Esophagus squamous epithelium (tissue), 5 donors: ENCODE measurements at places on chromosomes 1 and 21.

DNA sequence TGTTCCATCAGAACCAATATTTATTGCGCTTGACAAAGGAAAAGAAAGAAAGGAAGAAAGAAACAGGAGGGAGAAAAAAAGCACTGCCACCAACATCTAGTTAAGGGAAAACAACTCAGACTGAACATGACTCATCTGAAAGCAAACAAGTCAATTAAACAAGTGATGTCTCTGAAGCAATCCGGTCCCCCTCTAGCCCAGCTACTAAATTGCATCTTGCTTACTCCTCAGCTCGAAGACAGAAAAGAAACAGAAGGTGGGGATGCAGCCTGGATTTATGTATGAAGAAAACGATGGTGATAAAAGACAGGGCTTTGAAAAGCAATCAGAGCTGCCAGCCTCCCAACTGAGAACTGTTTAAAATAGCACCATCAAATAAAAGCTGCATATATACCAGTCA is 188.2 kb downstream of the OMA1 start:
- no peak for DNase-seq

DNA sequence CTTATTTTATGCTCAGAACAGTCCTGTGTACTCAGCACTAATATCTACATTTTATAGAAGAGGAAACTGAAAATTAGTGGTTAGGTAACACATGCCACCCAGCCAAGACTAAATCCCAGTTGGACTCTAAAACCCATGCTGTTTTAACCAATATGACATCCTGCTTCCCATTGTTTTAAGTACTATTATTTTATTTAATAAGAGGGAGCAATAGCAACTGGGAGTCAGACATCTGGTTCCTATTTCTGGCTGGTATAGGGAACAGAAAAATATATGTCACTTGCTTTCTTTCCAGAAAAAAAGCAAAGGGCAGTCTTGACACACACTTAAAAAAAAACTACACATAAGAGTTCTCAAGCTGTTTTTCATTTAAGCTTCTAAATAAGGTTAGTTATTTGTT is 11.9 kb downstream of the KLHL12 start:
- DNase-seq: no peak

DNA sequence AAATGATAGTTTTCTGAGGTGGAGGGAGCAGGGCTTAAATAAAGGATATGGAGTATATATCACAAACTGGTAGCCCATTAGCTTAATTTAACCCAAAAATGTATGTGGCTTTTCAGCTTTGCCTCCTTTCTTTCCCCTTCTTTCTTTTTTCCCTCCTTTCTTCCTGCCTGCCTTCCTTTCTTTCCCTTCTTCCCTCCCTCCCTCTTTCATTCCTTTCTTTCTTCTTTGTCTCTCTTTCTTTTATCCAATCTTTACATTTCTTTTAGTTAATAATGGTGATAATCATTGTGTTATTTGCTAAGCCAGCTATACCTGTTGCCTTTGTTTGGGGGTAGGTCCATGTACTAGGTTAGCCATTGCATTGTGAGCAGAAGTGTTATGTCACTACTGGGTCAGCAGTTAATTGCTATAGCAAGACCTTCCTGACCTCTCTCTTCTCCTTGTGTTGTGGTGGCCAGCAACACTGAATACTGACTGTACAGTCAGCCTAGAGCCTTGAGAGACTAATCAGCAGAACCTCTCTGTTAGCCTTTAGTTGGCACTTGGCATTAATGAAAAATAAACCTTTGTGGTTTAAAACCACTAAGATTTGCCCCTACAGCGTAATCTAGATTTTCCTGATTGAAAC is 5.1 kb downstream of the GORAB start:
- no peak for DNase-seq

GRCh38 chr21:26115305-26115704 is 55.3 kb downstream of the APP start:
- DNase-seq: no peak

DNA sequence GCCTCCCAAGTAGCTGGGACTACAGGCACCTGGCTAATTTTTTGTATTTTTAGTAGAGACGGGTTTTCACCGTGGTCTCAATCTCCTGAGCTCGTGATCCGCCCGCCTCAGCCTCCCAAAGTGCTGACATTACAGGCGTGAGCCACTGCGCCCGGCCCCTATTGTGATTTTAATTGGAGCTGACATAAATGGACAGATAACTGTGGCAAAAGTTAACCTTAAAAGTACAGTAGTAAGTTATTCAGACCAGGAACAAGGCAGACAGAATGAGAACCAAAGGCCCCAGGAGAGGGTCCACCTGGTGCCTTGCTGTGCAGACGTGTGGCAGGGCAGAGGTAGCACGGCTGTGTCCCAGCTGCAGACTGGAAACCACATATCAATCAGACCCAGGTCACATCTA is 11.0 kb downstream of the TMEM201 start:
- no peak for DNase-seq

DNA sequence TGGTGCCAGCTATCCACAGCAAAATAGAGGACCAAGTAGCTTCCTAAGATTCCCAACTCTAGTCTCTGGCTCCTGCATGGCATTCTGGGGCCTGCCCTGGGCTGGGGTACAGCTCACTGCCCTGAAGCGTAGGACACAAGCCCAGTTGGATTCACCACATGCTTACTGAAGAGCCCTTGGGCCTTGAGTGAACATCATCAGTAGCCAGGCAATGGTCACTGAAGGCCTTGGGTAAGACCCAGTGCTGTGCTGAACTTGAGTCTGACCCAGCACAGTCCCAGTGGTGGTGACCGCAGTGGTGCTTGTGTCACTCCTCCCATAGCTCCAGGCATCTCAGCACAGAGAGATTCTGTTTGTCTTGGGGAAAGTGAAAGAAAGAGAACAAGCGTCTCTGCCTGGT is 7.7 kb upstream of the LCE3A start:
- no peak for DNase-seq

- no peak for DNase-seq
Observed at GRCh38 chr21:36194024-36194423, 37.4 kb downstream of the DOP1B start.

- DNase-seq: no peak
Observed at GRCh38 chr1:166888373-166889111, 12.5 kb upstream of the TADA1 start.

DNA sequence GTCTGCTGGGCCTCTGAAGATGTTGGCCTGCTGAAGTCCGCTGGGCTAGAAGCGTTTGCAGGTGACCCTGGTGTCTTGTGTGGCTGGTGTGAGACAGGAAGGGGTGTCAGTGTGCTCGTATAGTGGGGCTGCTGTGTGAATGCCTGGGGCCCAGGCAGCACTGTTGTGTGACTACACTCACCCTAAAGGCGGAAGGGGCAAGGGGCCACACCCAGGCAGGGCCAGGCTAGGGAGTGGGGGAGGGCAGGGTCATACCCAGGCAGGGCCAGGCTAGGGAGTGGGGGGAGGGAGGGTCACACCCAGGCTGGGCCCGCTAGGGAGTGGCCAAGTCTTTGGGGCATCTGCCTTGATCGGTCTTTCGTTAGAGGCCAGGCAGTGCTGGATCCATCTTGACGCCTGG is 25.0 kb downstream of the PDXK start:
- DNase-seq: no peak

GRCh38 chr1:20342294-20343148 is 51.8 kb downstream of the VWA5B1 start:
- no peak for DNase-seq

DNA sequence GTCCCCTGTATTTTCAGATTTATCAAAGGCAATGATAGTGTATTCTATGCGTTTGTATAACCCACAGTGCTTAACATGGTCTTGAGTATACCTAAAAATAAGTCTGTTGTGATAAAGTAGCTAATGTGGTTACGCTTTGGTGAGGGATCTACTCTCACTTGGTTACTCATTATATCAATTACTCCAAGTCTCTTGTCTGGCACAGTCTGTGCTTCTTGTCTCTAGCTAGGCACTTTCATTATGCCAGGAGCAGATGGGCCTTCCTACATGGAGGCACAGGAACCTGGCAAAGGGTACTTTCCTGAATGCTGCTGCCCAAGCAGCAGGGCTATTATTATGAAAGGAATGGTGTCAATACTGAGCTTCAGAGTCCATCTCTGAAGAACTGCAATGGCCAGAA is 4.2 kb upstream of the PTPN22 start:
- DNase-seq: no peak

GRCh38 chr1:156193208-156193487 is 756 bp upstream of the SLC25A44 start:
- no peak for DNase-seq

DNA sequence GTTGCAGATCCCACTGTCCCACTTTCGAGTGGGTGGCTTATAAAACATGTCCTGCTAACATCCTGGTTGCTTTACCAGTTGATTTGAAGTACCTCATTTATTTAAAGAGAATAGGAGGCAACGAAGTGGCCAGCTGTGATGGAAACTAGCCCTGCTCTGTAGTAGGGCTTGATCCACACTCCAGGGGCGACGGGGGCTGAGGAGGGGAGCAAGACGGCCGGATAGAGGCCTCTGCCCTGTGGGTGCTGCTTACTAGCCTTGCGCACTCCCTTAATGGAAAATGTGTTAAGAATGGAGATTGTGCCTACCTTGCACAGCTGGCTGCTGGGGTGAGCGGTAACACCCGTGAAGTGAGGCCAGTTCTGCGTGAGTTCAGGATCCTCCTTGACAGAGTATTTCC is 41.1 kb upstream of the PWP2 start:
- DNase-seq: no peak
